ENCODE measurements at places on chromosomes 7 and 10.

DNA sequence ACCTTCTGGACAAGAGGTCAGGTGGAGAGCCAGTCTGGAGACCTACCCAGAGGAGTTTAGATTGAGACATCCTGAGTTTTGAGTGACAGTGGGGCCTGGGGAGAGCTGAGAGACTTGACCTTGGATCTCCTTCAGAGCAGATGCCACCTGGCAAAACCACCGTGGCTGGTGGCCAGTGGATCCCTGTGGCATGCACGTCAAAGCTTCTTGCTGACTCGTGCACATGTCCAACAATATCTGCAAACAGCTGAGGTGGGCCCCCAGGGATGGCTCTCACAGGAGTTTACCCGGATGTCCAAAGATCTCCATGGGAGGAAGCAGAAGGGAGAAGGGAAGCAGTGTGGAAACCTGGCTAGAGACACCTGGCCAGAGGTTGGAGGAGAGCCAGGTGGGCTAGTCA lies 230.5 kb downstream of the FANK1 start:
- no peak for DNase-seq

DNA sequence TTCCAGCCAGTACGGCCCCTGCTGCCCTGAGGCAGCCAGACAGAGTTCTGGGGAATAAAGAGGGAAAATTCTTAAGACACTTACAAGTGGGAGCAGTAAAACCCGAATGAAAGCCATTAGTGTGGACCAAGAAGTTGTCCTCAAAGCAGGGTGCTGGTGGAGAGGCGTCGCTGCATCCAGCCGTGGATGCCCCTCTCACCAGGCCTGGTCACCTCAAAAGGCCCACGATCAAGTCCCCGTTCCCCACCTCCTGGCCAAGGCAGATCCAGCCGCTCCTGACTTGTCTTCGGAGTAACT lies 656 bp downstream of the VSTM4 start:
- DNase-seq = no peak

DNA sequence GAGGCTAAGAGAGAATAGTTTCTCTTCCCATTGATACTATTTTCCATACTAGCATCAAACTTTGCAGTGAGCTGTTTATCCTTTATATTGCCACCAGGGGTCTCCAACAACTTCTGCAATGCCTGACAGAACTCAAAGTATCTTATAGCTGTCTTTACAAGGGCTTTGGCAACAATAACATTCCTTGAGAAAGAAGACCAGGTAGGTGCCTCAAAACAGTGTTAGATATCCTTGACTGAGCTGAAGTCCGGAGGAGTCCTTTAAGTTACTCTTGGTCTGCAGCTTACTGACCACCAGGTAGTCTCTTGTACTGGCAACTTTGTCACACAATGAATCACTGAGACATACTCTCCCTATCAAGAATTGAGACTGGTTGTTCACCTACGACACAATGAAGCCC lies 30.0 kb upstream of the TES start:
- DNase-seq = no peak

GRCh38 chr7:85516675-85517074 lies 329.8 kb upstream of the SEMA3D start:
- DNase-seq = no peak

- no peak for DNase-seq
These were observed 823.8 kb upstream of the CELF2 start for GRCh38 chr10:10193848-10194247.

DNA sequence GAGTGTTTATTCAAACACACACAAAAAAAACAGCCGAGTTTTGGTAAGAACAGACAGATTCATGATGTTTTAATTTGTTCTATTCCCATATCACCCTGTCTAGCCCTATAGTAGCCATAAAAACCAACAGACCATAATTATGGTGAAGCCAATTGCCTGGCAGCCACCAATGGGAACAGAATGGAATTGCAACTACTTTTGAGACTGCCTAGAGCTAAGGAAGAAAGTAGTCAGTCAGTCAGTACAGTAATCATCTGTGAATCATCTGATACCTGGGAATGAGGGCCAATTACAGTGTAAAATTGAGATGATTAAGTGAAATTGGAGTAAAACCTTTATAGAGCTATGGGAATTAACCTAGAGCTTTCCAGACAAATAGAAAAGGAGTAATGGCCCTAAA lies 952.7 kb upstream of the KCND2 start:
- DNase-seq = no peak

- no peak for DNase-seq
These were observed 42.0 kb downstream of the FAM13C start for GRCh38 chr10:59320355-59320754.

GRCh38 chr10:32959006-32959920 lies 1.2 kb upstream of the ITGB1 start:
- no peak for DNase-seq

- DNase-seq = no peak
These were observed 27.5 kb downstream of the XPNPEP1 start for GRCh38 chr10:109895848-109896247.

GRCh38 chr7:90804370-90804769 lies 208.2 kb downstream of the CDK14 start:
- DNase-seq = no peak

DNA sequence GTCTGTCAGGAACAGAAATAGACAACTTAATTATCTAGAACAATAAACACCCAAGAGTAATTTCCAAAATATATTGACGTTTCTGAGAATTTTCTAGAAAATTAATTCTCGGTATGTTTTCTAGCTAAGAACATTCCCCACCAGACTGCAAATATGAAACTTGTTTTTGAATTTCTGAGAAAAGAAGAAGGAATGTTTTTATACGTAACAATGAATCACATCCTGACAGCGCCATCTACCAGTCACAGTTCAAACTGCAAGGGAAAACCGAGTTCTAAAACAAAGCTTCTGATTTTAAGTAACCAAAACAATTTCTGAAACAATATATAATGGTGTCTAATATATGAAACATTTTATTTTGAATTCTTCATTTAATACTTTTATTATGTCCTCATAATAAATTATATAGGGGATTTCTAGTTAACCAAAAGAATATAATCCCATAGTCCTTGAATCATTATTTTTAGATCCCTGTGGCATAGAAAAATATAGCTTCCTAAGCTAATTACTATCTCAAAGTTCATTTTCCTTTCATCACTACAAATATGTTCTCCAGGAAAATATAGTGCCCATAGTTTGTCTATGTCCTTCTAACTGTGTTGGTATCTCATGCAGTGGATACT lies 34.5 kb upstream of the MEOX2 start:
- peak; percentile 38 for DNase-seq

DNA sequence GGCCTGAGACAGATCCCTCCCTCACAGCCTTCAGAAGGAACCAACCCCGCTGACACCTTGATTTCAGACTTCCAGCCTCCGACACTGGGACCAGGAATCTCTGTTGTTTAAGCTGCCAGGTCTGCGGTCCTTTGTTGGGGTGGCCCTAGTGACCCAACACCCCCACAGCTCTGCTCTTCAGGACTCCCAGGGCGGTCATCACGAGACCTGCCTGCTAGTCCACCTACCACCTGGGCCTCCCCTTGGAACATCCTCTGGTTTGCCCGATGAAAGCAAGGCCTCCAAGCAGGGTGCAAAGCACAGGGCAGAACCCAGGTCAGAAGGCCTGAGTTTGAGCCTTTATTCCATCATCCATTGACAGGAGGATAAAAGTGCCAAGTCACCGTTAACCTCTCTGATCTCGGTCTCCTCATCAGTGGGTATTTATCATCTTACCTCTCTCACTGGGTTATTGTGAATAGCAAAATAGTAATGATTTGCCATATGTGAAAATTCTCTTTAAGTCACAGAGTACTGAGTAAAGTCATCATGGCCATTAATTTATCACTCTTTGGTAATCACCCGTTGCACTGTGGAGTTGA lies 16.9 kb upstream of the SMARCD3 start:
- DNase-seq = no peak

- DNase-seq = no peak
These were observed 64.0 kb upstream of the DNAJB12 start for GRCh38 chr10:72418679-72419078.

DNA sequence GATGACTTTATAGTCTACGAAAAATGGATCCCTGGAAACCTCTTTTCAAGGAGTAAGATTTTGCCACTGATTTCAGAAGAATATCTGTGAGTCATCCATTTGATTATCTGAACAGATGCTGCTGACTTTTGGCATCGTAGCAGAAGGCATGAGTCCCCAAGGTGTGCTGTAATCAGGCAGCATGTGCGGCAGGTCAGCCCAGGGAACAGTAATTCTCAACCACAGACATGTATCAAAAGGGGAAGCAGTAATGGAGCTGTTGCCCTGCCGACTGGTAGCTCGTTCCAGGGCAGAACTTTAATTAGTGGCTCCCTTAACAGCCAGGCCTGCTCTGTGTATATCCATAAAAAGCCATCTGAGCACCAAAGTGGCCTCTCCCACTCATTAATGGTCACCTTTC lies 5.7 kb upstream of the VWC2 start:
- no peak for DNase-seq

- no peak for DNase-seq
These were observed 983.0 kb downstream of the SORCS1 start for GRCh38 chr10:106181501-106181900.

GRCh38 chr7:59079-60016 lies 133.0 kb upstream of the FAM20C start:
- no peak for DNase-seq

DNA sequence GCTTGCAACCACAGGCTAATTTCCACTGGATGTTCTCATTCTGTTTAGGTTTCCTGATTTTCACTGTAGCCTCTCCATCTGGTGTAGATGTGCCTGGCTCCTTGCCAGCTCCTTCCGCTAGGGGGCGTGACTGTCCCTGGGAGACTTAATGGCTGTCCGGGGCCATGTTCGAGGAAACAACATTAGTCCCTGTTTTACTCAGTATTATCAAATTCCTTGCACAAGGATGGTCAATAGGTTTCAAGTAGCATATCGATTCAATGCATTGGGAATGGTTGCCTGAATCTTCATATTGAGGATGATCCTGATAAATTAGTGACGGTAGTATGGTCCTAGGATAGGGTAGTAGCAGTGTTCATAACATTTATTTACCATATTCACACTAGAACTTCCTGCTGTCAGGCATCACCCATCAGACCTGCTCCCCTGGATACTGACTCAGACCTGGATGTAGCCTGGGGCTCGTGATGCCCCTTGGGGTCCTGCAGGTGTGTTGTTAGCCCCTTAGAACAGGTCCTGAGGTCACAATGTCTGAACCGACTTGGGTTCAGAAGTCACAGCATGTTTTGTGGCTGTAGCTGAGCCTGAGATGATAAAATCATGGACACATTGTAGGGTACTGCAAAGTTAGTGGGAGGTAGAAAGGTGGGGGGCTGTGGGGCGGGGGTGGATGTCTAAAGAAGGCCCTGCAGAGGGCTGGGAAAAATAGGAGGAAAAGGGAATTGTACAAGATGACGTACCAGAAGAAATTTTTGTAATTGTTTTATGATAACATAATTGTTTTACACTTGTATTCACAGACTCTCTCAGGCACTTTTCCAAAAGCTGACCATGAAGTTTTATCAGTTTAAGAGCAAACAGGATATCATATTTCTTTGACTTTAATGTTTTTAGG lies 8.9 kb upstream of the EXOC6 start:
- no peak for DNase-seq

DNA sequence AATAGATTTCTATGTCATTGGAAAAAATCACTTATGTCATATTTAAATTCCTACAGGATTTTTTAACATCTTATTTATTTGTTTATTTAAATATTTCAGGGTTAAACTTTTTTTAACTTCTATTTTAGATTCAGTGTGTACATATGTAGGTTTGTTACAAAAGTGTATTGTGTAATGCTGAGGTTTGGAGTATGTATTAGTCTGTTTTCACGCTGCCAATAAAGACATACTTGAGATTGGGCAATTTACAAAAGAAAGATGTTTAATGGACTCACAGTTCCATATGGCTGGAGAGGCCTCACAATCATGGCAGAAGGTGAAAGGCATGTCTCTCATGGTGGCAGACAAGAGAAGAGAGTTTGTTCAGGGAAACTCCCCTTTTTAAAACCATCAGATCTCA lies 65.4 kb downstream of the MGAM2 start:
- DNase-seq = no peak
